Dorsolateral prefrontal cortex (tissue), 122 donors: ENCODE measurements at places on chromosomes 11 and 22. TPM values are rescaled to one million over a fixed set of nuclear protein-coding genes. Genes with fewer than 3 reads are reported as not detected.

GRCh38 chr11:8533332-8533731, 60.7 kb downstream of the STK33 start:
- DNase-seq = no peak

DNA sequence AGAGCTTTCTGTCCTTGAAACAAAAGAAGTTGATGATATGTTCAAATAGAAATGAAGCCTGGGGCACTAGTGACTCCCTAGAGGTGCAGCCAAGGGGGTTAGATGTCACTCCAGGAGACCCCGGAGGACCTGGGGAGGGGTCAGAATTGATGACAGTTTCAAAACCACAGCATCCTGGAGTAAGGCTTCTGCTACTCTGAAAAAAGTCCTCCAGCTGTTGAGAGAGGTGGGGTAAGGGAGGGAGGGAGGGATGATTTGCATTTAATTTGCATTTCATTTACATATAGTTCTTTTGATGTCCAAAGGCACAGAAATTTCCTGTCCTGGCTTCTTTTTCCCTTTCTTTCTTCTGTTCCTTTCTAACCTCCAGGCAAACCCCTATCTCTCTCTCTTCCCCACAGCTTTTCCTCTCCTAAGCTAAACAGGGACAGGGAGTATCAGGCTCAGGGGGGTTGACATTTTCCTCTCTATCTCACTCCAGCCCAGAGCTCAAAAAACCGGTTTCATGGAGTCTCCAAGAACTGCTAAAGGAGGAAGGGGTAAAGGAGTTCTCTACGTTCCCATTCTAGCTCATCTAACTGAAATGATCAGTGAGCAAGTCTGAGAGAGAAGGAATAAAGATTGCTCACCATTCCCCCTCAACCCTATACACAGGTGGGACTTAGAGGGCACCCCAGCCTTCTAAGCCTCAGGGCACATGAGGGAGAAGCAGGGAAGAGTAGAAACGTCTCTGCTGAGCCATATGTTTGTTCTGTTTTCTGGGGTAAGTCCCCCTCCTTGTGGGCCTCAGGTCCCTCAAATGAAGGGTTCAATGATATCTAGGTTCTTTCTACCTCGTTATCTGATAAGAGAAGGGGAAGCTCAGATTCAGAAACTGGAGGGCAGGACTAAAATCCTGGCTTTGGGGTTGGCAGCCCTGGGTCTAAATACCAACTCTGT, 3.5 kb upstream of the POU2F3 start:
- DNase-seq = no peak

Gene GNAZ
- 86.5 TPM for total RNA-seq

DNA sequence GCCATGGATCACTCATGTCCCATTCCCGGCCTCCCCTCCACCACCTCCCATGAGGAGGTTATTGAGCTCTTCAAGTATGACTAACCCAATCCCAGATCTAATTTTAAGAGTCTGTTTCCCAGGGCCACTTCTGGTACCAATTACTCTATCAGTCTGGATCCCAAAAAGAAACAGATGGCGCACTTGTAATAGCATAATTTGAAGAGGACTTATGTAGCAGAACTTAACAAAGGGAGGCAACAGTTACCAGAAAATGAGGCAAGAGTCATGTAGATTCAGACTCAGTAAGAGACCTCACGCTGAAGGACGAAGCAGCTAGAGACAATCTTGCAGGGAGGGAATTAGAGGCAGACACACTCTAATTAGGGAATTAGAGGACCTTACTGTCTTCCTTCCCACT, 46.9 kb downstream of the DDX6 start:
- no peak for DNase-seq

GRCh38 chr11:130549393-130549999, 101.1 kb downstream of the ADAMTS15 start:
- DNase-seq = no peak

GRCh38 chr11:46183819-46184218, 62.6 kb upstream of the PHF21A start:
- no peak for DNase-seq

- no peak for DNase-seq
Measured at GRCh38 chr11:69156673-69157155, 979 bp downstream of the SMIM38 start.

DNA sequence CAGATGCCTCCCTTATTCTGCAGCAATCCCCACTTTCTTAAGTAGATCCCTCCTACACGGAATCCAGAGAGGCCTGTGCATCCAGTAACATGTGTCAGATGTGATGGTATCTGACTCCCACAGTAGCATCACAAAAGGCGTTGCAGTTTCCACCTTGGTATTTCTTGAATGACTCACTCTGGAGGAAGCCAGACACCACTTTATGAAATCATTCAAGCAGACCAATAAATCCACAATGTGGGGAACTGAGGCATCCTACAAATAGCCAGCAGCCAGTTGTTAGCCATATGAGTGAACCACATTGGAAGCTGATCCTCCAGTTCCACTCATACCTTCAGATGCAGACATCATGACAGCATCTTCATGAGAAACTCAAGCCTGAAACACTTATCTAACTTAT, 798.1 kb downstream of the OPCML start:
- no peak for DNase-seq

Gene CEP126
- 27.2 TPM for total RNA-seq

Gene SLC25A18
- 113 TPM for total RNA-seq

DNA sequence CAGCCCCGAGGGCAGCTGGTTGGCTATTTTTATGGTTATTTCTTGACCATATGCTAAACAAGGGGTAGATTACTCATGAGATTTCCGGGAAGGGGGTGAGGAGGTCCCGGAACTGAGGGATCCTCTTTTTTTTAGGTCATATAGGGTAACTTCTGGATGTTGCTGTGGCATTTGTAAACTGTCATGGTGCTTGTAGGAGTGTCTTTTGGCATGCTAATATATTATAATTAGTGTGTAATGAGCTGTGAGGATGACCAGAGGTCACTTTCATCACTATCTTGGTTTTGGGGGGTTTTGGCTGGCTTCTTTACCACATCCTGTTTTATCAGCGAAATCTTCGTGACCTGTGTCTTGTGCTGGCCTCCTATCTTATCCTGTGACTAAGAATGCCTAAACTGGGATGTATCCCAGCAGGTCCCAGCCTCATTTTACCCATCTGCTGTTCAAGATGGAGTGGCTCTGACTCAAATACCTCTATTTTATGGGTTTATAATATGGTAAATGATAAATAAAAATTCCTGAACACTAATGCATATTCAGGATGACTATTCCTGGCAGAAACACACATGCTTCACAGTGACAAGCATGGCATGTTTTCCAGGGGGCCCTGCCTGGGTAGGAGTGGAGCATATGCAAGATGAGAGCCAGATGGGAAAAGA, 11.2 kb downstream of the KREMEN1 start:
- DNase-seq = no peak

DNA sequence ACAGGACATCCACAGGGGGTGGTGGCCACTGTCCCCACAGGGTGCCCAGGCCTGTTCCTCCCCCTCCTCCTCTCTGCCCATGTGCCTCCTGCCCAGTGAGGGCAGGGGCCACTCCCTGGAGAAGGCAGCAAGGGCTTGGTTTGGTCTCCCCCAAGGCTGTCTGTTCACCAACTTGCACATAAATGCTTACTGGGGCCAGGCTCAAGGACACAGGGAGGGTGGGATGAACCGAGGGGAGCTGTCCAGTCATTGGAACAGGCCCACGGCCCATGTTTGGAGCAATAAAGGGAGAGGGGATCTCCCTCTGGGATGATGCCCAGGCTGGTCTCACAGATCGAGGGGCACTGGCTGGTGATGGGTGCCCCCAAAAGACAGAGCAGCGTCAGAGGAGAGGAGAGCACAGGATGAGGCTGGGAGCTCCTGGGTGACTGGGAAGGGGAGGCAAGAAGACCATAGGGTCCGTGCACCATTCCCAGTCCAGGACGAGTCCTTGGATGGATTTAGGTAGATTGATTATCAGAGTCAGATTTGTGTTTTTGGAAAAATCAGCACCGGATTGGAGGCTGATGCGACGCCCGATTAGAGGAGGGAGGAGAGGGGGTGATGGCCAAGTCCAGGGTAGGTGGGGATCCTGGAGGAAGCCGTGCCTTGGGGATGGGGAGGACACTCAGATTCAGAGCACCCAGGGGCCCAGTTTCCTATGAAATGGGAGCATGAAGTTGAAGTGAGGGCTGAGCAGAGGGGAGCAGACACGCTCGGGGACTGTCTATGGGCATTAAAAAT, 1.1 kb downstream of the IGLL5 start:
- no peak for DNase-seq

- DNase-seq = no peak
Measured at GRCh38 chr11:13268791-13269190, 8.8 kb upstream of the BMAL1 start.

DNA sequence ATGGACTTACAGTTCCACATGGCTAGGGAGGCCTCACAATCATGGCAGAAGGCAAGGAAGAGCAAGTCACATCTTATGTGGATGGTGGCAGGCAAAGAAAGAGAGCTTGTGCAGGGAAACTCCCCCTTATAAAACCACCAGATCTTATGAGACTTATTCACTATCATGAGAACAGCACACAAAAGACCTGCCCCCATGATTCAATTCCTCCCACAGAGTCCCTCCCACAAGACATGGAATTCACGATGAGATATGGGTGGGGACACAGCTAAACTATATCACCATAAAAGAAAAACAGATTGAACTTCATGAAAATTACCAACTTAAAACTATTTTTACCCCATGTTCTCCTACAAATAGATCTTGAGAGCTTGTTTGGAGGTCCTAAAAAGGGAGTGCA, 19.6 kb downstream of the ENTHD1 start:
- DNase-seq = no peak

DNA sequence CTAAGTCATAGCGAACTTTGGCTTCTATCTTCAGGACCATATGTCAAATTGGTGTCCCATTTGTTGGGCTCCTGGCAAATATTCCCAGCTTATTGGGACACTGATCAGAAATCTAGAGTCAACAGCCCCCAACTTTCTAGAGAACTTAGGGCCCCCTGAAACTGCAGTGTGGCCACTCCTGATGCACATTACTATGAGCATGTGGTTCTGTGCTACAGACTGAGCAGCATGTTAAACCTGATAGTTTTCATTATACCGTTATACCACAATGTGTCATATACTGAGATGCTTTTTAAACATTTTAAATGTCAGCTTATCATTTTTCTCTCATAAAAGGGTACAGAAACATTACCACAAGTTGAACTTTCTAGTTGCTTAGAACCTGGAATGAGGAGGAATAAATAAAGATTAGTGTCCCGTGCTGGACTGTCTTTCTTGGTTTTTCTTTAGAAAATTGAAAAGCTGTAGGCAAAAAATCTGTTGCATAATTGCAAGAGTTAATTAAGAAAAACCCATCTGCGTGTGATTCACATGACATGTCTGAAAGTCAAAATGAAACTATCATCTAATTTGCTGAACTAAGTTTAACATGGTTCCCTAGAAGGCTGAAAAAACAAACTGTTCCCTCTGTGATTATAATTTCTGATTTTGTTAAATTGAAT, 16.4 kb upstream of the CTSC start:
- no peak for DNase-seq

Gene TENM4
- 74.9 TPM for total RNA-seq

DNA sequence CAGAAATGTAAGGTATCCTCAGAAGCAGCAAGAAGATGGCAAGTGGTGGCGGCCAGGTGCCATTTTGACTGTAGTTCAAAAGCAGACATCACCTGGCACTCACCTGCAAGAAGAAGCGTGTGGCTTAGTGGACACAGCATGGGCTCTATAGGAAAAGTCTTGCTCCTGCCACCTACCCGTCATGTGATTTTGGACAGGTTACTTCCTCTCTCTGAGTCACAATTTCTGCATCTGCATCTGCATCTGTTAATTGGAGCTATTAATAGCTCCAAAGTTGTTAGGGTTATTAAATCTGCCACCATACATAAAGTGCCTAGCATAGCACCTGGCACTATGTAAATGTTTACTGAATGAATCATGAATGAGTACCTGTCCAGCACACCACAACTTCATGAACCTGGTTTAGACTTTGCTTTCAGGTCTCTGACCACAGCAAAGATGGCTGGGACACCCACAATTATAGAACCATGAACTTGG, 16.8 kb downstream of the RAB30 start:
- no peak for DNase-seq

- no peak for DNase-seq
Measured at GRCh38 chr11:19672586-19673206, 39.9 kb upstream of the NAV2 start.

DNA sequence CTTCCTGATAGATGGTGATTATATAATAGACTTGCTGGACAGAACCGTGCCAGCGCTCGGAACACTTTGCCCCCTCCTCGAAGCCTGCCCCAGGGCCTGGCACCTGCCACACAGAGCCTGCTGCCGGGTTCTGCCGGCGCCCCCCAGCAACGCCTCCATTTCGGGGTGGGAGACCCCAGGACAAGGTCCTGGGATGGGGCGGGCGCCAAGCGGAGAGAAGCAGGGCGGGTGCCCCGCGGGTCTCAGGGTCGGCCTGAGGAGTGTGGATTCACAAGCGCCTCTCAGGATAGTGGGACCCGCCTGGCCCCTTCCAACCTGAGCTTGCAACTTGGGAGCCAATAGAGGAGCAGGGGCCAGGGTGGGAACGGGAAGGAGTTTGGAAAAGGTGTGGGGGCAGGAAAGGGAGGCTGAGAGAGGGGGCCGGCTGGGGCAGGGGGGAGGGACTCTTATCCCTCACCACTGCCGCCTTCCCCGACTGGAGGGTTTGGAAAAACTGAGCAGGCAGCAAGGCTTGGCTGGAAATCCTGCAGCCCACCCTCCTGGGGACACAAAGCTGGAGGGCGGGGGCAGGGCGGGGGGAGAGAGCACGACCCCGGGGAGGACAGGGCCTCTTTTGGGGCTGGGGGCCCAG, 3.3 kb upstream of the BCL9L start:
- DNase-seq = no peak

DNA sequence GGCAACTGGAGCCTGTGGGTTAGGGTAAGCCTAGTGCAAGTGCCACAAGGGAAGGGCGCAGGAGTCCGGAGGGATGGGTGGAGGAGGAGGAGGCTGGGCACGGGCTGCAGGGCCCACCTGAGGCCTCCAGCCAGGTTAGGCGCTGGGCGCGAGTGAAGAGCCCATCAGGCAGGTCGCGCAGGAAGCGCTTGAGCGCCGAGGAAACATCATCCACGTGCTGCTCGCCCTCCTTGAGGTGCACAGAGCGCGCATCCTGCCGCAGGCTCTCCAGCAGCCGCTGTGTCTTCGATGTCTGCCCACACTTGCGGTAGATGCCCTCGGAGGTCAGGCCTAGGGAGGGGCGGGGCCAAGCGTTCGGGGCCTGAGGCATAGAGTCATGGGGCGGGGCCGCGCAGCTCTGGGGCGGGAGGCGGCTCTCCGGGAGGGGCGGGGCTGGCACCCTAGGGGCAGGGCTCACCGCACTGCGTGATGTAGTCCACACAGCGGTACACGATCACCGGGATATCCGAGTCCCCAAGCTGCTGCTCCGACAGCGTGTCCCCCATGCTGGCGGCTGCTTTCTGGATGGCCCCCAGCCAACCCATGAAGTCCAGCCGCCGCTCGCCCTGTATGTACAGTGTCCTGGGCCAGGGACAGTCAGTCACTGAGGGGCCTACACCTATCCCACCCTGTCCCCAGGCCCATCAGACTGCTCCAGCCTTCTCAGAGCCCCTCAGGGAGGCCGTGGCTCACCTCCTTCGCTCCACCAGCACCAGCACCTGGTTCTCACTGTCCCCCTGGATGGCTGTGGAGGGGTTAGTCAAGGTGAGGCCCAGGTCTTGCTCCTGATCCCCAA, 22.9 kb upstream of the PDE2A start:
- DNase-seq = no peak

GRCh38 chr11:68673306-68673945, 10.9 kb upstream of the GAL start:
- no peak for DNase-seq

Gene LRRC32
- 28.3 TPM for total RNA-seq

Gene STK33
- total RNA-seq = 7.8 TPM

- no peak for DNase-seq
Measured at GRCh38 chr22:35069541-35069940, 3.6 kb downstream of the ISX start.
